ENCODE measurements at places on chromosomes 11 and 22.

DNA sequence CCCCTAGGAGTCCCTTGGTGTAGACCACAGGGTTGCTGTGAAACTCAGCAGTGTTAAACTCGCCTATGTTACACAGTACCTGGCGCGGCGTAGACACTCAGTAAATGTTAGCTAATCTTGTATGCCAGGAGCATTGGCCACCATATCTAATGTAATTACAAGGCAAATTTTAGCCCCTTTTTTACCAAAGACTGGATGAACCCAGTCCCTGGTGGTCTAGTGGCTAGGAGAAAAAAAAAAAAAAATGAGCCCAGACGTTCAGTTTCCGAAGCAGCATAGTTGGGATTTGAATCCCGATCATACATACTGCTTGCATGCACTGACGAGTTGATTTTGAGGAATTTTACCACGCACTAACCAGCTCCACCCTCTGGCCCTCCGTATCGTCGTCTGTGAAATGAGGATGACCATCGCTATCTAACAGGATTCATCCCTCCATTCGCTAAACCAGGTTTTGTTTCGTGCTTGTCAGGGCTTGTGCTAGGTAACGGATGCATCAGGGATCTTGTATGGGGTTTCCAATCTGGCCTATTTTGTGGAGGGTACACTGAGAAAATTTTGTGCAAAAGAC, 688 bp downstream of the PTS start:
- no peak for DNase-seq

DNA sequence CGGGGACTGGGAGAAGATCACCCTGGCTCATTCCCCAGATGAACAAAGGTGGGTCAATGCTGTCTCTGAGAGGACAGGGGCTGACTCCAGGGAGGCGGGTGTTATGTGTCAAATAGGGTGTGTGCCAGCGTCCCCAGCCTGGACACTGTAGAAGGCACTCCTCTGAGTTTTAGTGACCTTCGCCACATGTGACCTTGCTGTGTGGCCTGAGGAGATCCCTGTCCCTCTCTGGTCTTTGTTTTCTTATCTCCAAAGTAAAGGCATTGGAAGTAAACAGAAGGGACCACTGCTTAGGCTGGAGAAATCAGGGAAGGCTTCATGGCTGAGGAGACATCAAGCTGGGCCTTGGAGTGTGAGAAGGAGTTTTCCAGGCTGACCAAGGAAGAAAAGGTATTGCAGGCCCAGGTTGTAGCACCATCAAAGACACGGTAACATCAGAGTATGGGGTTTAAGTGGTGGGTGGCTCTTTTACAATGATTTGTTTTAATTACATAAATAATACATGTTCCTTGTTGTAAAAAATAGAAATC, 74.4 kb downstream of the TP53I11 start:
- DNase-seq: no peak

DNA sequence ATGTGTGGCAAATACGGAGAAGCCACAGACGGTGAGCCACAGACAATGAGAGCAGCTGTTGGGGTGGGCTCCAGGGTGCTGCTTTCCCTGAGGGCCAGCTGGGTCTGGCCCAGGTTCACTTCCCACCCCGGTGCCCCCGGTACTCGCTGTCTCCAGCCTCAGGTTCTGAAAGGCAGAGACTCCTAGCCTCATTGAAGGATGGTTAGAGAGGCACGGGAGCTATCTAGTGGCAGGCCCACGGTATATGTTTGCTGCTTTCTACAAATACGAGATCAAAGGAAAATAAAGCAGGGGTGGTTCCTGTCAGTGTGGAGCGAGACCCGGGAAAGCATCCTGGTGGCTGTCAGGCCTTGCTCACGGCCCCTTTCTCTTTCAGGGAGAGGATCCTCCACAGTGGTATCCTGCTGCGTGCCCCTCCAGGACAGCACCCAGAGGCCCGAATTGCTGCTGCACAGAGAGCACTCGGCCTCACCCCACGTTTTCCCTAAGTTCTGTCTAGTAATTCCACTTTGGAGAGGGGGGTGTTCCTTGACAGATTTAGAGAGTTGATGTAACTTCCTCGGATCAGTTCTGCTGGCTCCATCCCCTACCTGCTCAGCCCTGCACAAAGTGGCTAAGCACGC, 3.0 kb downstream of the TMEM80 start:
- no peak for DNase-seq

DNA sequence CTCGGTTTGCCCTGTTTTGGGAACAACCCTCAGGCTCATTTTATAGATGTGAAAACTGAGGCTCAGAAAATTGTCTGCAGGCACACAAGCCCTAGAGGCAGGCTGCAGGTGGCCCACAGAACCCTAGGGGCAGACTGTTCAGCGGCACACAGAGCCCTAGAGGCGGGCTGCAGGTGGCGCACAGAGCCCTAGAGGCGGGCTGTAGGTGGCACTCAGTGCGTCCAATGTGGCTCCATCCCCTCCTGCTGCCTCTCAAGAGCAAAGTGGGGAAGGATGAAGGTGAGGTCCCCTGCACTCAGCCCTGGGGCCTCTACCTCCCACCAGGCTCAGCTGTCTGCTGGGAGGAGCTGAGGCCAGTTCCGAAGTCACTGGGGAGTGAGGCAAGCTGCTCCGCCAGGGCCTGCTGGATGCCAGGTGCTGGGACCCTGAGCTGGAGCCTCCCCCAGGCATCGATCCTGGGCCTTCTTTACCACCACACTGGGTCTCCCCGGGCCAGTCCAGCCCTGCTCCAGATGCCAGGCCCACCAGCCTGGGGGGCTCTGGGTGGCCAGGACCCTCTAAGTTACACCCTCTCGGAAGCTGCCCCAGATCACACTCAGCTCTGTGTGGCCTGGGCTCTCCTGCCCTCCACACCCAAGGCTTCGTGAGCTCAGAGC, 2.3 kb downstream of the ACY3 start:
- no peak for DNase-seq

GRCh38 chr11:2882396-2883110, 3.0 kb downstream of the CDKN1C start:
- DNase-seq: no peak

DNA sequence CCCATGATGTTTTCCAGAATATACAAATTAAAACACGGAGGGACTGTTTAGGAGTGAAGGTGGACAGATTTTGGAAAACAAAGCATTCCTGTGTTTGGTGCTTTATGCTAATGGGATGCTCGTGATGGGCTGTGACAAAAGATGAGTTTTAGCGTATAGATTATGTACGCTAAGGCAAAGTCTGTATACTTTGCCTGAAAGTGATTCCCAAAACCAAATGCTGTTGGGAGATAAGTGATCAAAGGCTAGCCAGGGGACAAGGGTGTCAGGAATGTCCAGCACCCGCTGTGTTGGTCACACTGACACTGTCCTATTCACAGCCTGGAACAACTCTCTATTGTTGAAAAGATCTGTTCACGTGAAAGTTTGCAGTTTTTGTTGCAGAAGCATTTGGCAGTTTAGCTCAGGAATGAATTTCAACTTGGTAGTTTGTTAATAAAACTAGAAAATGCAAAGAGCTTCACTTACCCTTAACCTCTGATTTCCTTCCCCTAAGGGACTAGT, 1.5 kb downstream of the JAM3 start:
- DNase-seq: no peak

DNA sequence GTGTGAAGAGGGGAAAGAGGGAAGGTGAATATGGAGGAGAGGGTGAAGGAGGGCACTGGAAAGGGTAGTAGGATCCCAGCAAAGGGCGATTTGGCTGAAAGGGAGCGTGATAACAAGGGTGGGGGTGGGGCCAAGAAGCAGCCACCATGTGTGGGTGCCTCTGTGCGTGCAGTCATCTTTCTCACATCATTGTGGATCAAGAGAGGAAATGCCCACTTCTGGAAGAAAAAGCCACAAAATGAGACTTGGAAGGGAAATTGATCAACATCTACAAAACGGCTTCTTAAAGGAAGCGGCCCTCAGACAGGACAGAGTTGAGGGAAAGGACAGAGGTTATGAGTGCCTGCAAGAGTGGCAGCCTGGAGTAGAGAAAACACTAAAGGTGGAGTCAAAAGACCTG, 1.2 kb upstream of the CXCR5 start:
- DNase-seq: no peak

GRCh38 chr22:49964136-49965090, 3.8 kb downstream of the PIM3 start:
- no peak for DNase-seq

DNA sequence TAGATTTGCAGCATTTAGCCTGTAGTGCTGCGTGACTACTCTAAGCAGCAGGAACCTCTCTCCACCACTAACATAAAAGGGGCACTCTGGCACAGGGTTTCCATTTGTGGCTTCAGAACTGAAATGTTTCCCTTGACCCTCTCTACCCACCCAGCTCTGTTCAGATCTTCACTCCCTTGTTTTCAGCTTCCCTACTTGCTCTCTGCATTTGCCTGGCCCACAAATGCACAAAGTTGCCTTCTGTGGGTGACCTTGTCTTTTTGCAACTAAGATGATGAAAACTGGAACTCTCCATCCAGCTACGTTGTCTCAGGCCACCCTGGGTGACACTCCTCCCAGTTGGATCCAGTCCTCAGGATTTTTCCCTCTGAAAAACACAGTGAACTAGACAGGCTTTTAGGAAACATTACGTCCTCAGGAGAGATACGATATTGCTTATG, 19.8 kb upstream of the PSMA1 start:
- DNase-seq: no peak

DNA sequence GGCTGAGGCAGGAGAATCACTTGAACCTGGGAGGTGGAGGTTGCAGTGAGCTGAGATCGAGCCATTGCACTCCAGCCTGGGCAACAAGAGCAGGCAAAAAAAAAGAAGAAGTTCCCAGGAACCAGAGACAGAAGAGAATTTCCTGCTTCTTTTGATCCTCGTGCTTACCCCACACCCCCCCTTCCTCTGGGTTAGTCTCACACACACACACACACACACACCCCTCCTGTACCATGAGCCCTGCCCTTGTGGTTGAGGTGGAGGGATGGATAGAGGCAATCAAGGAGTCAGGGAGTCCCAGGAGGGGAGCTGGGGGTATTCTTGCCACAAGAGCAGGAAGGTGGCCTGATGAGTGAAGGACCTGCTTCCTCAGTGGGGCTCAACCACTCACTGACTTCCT, 4.1 kb upstream of the UBE2L6 start:
- no peak for DNase-seq

- DNase-seq: no peak
Measured at GRCh38 chr11:73531386-73531785, 66.5 kb downstream of the FAM168A start.

- DNase-seq: no peak
Measured at GRCh38 chr22:20567993-20568417, 60.6 kb downstream of the MED15 start.

DNA sequence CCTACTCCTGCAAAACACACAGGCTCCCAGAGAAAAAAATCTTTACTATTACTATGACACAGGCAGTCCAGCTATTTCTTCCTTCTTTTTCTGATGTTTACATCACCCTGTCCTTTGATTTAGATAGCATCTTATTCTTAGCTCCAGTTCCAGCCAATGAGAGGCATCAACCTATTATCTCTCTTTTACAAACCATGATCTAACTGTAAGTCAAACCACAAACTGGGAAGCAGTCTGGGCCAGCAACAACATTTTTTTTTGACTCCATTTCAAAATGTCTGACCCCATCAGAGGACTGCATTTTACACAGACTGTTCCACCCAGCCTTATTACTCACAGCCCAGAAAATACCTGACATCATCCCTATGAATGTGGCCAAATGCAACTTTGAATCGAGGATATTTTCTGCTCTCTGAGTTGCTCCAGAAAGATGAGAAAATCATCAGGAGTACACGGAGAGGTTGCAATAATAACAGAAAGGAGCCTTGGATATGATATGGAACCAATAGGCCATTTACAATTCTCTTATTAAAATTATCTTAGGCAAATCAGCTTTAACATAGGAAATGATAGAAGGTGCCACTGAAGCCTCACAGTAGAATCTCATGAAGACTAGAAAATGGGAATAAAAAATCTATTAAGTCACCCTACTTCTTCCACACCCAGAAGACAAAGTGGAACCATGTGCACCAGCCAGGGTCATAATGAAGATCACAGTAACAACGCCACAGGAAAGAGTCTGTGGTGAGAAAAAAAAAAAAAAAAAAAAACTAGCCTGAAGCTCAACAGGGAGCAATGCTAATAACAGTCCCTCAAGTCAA, 21.2 kb downstream of the TBRG1 start:
- peak; percentile 13 for DNase-seq

GRCh38 chr22:29632672-29633071, 29.2 kb downstream of the NF2 start:
- no peak for DNase-seq

DNA sequence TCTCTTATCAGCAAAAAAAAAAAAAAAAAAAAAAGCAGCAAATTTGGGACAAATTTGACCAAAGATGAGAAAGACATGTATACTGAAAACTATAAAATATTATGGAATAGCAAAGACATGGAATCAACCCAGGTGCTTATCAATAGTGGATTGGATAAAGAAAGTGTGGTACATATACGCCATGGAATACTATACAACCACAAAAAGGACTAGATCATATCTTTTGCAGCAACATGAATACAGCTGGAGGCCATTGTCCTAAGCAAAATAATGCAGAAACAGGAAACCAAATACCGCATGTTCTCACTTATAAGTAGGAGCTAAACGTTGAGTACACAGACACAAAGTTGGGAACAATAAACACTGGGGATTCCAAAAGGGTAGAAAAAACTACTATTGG, 1.8 kb upstream of the RNF141 start:
- DNase-seq: no peak

- DNase-seq: no peak
Measured at GRCh38 chr11:44034639-44035038, 13.1 kb upstream of the ACCSL start.

DNA sequence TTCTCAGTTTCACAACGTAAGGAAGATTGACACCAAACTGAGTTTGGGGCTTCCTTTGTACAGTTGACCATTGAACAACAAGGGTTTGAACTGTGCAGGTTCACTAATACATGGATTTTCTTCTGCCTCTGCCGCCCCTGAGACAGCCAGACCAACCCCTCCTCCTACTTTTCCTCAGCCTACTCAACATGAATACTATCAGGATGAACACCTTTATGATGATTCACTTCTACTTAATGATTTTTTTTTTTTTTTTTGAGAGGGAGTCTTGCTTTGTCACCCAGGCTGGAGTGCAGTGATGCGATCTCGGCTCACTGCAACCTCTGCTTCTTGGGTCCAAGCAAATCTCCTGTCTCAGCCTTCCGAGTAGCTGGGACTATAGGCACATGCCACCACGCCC, 14.6 kb downstream of the RBM4 start:
- DNase-seq: no peak

- no peak for DNase-seq
Measured at GRCh38 chr11:62260261-62260953, 9.6 kb upstream of the SCGB2A2 start.

DNA sequence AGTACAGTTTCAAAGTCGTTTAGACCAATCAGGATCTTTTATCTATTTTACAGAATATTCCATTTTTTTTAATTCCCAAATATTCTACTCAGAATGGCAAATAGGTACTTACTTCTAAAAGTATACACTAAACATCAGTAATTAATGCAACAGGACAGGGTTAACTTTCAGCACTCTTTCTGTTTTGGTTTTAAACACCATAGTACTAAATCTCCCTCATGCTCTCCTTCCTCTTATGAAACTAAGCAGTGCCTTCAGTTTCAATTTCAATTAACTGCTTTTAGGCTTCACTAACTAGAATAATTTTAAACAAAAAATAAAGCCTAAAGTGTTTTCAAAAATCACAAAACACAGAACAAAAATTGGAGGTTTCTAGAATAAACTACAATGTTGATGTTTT, 57.9 kb downstream of the NOX4 start:
- no peak for DNase-seq

Data from muscle of back (tissue), 13 donors.